CD8-positive, alpha-beta memory T cell (primary cell): ENCODE measurements at places on chromosomes 7 and 10.

GRCh38 chr7:150665089-150665748 lies 20.3 kb upstream of the GIMAP2 start:
- DNase-seq: no peak

GRCh38 chr10:12902135-12902572 lies 99.4 kb downstream of the CCDC3 start:
- DNase-seq: peak; percentile 12

- no peak for DNase-seq
These were observed 158.8 kb upstream of the ADARB2 start for GRCh38 chr10:1896153-1896552.

DNA sequence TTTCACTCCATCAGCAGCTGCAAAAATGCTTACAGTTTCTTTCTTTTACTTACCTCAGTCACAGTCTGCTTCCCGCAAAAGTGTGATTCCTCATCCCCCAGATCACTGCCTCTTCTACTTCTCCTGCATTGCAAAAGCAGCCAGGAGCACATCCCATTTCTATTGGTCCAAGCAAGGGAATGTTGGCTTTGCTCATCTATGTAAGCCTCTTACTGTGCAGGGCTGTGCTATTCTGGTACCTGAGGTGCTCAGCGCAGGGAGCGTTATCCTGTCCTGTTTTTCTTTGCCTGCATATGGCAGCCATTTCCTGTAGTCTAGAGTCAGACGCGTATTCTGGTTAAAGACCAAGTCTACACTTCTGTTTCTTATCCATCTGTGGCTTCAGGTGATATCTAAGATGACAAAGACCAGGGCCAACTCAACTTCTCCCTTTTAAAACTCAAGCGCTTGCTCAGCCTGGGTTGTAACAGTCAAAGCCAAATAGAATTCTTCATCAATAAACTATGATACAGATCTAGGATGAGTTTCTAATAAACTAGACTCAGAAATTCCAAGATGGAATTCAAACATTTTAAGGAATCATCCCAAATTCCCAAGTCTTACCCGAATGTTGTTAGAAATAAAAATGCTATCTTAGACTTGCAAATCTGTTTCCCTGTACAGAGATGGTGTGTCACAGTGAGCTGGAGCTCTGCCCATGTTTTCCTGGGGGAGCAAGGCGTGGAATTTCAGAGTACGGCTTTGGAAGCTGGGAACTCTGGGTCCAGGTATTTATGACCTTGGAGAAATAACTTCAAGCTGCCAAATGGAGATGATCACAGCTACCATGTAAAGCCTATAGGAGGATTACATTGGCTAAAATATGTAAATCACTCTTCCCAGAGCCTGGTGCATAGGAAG lies 6.1 kb upstream of the RBM17 start:
- no peak for DNase-seq

- DNase-seq: no peak
These were observed 58.8 kb downstream of the GRB10 start for GRCh38 chr7:50723888-50724287.

- peak; percentile 38 for DNase-seq
These were observed 362.3 kb downstream of the GATA3 start for GRCh38 chr10:8416760-8417159.

DNA sequence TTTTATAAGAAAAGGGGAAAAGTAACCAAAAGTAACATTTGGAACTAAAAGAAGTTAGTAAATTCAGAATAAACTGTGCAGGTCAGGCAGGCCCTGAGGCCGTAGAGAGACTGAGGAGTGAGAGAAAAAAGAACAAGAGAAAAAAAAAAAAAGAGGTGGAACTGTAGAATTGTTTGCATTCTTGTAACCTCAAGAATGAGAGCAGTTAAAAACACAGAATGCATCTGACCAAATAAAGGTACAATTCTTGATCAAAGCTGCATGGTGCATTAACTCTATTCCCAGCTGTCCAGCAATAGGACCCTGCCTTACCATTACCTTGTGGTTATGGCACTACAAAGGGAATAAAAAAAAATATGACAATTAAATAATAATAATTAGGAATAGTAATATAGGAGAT lies 170.1 kb upstream of the SEMA3A start:
- DNase-seq: no peak

- DNase-seq: no peak
These were observed 40.3 kb upstream of the GNAT3 start for GRCh38 chr7:80552031-80552694.

- no peak for DNase-seq
These were observed 80.8 kb upstream of the ADAM12 start for GRCh38 chr10:126468876-126469643.

DNA sequence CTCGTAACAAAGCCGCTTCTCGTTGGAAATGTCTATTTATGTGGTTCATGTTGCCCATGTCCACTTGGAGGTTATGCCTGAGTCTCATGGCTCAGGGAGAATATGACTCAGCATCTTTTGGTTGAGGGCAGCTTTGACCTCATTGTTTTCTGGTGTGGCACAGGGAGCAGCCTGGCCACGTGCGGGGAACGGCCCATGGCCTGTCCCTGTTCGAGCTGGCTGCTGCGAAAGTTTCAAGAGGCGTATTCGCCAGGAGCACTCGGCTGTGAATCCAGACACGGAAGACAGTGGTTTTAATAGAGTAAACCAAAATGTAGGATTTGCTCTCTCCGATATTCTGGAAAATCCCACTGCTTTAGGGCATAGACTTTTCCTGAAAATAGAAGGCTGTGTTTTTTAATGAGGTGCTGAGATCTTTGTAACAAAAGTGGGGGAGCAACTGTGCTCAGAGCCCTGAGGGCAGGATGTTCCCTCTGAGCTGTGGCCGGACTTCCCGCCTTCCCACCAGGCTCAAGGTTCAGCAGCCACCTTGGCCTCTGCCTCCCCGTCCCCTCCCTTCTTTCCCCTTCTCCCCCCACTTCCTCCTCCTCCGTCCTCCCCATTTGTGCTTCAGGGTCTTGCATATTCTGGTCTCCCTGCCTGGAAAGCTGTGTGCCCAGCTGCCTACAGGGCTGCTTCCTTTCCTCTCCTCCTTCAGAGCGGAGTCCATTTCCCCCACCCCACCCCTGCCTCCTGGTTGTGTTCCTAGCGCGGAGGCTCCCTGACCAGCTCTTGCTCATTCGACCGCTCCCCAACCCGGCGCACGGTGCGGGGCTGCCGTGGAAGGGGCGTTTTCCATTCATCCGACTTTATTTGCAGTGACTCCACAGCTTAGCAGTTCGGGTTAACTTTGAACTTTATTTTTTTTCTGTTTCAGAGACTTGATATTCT lies 642.0 kb downstream of the SDK1 start:
- DNase-seq: no peak

- no peak for DNase-seq
These were observed 56.2 kb upstream of the MGMT start for GRCh38 chr10:129410688-129411392.

GRCh38 chr7:99083068-99083651 lies 60.7 kb downstream of the SMURF1 start:
- DNase-seq: no peak

DNA sequence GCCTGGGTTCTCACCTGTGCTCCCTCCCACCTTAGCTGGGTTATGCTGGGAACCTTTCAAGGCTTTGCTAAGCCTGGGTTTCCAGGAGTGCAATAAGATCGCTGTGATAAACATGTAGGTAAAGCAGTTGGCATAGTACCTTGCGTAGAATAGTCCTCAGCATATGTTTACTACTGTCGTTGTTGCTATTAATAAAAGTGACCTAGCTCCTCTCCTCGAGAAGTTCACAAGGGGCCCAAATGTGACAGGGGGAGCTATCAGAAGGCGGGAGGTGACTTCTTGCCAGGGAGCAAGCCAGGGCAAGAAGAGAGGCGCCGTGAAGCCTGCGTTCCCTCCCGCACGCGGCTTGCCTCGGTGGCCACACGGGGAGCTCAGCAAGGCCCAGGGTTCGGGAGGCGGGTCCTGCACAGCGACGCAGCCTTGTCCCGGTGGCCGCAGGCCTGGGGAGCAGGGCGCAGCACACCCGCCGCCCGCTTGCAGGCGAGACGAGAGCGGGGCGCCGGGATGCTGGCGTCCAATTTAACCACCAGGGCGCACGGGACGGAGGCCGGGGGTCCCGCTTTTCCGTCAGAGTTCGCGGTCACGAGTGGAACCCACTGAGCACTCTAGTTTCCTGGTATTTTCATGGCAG lies 106.2 kb downstream of the SNX10 start:
- DNase-seq: no peak

GRCh38 chr10:114655671-114656070 lies 2.4 kb downstream of the ABLIM1 start:
- DNase-seq: no peak

- DNase-seq: no peak
These were observed 157.6 kb upstream of the LANCL2 start for GRCh38 chr7:55207436-55208125.

DNA sequence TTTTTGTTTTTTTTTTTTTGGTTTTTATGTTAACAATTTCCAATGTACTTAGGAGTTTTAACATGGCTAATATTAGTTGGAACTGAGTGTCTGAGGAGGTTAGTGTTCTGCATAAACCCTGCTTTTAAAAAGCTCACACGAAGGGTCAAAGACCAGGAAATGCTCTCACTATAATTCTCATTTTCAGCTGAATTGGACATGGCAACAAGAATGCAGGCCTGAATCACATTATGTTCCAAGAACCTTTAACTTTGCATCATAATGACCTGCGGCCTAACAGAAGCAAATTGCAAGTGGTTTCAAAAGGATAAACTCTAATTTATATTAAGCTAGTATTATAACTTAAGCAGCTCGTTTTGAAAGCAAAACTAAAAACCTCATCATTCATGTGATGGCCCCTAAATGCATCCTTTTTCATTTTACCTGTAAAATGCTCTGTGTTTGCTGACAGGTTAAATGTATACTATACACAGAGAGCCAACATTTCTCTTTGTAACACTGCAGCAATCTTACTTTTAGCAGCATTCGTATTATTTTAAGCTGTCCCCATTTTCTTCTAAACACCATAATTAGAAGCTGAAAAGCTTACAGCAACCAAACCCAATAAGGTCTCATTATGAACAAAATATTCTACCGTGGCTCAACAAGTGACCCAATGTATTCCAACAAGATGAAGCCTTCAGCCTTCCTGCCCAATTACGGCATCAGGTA lies 242.8 kb upstream of the SP4 start:
- no peak for DNase-seq

- DNase-seq: no peak
These were observed 237.0 kb downstream of the WDR37 start for GRCh38 chr10:1293157-1293556.
